Caudate nucleus (tissue), 63 donors: ENCODE measurements at places on chromosomes 4 and X.

- DNase-seq = no peak
Measured at GRCh38 chr4:84647312-84647884, 64.5 kb downstream of the CDS1 start.

- DNase-seq = no peak
Measured at GRCh38 chr4:13597604-13598003, 29.9 kb downstream of the BOD1L1 start.

DNA sequence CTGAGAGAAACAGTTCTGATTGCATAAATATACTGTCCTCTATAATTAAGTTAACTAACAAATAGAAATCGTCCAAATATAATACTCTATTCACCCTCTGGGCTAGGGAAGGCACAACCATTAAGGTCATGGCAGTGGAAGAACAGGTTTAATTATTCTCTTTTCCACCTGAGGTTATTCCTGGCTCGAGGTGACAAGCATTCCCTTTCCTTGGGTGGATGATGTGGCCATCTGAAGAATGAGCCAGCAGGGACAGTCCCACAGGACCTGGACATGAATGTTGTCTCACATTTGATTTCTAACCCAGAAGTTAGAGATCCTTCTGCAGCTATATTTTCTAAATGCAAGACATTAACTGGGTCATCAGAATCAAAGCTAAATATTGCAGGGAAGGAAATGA, 5.5 kb downstream of the IBSP start:
- DNase-seq = no peak

DNA sequence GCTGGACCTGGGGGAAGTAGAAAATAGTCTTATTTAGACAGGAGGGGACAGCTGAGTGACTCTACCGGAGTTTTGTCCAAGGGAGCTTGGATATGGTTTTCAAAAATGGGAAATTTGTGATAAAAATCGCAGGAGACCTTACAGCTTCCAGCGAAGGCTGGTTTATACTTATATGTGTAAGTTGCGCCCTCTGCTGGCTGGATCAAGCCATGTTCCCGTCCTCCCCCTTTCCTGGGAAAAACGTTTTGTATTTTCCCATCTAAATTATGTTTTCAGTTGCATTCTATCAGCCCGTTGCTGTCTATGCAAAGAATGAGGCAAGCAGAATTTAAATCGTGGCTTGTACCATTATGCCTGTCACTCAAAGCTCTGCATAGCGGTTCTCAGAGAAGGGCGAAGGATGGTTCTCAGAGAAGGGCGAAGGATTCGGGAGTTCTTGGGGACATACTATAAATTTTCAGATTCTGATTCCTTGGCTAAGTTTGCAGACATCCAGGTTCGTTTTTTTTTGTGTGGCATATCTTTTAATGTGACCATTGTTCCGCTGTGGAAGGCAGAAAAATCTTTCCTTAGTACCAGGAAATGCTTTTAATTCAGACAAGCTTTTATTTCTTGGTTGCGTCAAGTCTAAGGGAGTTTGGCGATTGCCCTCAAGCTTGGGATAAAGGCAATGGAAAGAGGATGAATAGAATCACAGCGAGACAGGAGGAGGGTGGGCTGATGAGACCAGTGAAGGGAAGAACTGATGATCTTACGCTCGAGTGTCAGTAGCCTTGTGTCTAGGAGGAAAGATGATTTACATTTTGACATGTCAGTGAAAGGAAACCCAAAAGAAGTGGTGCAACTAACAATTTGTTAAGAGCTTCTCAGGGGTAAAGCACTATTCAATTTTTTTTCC, 128.5 kb upstream of the ARX start:
- DNase-seq = peak; percentile 1

- DNase-seq = no peak
Measured at GRCh38 chr4:181933471-181933870, 309.7 kb upstream of the TENM3 start.

DNA sequence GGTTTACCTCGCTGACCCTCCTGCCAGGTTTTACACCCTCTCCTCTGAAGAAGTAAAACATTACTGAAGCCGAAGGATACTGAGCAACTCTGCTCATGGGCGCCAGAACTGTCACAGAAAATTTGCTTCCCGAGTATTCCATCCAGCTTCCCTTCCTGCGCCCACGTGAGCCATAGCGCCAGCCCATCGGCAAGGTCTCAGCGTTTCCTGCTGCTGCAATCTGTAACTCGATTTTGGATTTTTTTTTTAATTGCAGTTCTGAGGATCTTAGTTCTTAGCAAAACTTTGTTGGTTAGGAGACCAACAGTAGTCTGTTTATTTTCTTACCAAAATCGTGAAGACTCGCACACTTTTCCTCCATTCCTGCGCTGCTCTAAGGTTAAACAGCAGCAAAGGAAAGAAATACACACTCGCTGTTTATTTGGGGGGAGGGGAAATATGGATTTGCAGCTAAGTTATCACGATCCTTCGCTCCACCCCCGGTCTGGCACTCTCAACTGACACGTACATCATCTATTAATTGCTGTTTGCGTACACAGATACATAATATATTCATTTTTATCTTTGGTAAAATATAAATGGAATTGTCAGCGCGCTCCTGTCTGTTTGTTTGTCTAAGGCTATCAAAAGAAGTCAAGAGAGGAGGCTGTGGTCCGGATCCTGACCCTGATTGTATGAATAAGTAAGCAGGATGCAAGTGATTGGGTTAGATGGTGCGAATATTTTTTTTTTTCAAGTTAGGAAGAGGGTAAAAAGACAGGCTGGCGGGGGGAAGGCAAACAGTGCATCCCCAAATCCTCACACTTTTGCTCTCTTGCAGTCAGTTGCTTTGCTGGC, at the start of gene TLL1:
Gene TLL1, plus strand, starts transcription at position 777 of the 837 bp plus-strand sequence. CDS start 668 bp downstream, outside the sequence.
- peak; percentile 2 for DNase-seq

GRCh38 chr4:69066945-69067344, 29.3 kb upstream of the UGT2B7 start:
- DNase-seq = no peak

DNA sequence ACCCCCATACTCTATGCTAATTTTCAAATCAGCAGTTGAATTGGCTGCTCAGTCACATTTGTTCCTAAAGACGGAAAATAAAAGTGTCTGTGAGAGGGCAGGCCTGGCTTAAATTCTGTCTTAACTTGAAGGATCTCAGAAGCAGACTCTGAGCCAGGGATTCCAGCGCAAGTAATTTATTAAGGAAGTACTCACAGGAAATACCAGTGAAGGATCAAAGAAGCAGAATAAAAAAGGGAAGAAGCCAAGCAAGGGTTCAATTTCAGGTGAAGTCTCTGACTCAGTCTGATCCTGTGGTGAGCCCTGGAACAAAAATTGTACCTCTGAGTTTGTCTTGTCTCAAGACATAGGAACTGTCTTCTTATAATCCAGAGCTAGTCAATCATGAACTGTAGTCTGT, 52.2 kb downstream of the IL1RAPL1 start:
- DNase-seq = no peak

DNA sequence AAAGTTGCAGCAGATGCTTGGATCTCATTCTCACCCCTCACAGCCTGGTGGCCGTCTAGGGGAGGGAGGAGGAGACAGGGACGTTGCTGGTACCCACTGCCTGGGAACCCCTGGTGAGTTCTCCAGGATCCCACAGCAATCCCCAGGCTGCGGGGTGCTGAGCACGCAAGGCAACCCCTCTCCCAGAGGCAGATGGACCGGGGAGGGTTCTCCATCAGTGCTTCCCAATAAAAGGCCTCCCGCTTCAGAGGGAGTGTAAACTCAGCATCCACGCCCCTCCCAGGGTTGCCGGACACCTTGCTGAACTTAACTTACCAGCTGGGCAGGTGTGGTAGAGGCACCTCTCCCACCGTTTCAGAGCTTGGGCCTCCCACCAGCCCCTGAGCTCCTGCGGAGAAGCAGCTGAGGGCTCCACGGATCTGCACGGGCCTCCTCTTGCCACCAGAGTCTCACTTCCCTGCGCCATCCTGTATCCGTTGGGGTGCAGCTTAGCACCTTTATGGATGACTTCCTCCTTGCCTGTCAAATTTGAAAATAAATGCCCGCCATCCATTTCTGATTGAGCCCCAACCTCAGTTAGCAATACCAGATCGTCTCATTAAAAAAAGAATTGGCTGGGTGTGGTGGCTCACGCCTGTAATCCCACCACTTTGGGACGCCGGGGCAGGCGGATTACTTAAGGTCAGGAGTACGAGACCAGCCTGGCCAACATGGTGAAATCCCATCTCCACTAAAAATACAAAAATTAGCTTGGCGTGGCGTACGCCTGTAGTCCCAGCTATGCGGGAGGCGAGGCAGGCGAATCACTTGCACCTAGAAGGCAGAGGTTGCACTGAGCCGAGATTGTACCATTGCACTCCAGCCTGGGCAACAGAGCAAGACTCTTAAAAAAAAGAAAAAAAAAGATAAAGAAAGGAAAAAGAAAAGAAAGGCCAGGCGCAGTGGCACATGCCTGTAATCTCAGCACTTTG, 14.8 kb upstream of the TBC1D14 start:
- no peak for DNase-seq

GRCh38 chrX:68660746-68661145, 13.3 kb downstream of the STARD8 start:
- DNase-seq = no peak

GRCh38 chr4:121582296-121582695, 114.5 kb downstream of the ANXA5 start:
- DNase-seq = no peak

GRCh38 chrX:1743105-1743504, 128.2 kb downstream of the ASMT start:
- DNase-seq = no peak

DNA sequence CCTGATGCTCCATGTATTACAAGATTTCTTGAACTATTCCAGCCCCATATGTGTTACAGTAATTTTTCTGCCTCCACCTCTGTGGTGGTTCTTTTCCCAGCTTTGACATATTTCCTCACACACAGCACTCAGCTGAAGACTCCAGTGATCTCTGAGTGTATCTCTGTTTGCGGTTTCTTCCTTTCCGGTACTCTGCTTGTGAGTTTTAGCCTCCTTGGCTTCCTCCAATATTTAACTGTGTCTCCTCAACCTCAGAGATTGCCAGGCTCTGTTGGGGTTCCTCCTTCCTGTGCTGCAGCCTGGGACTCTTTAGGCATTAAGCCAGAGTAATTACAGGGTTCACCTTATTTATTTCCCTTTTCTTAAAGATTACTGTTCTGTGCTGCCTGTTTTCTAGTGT, 73.2 kb downstream of the NFKB1 start:
- DNase-seq = no peak

DNA sequence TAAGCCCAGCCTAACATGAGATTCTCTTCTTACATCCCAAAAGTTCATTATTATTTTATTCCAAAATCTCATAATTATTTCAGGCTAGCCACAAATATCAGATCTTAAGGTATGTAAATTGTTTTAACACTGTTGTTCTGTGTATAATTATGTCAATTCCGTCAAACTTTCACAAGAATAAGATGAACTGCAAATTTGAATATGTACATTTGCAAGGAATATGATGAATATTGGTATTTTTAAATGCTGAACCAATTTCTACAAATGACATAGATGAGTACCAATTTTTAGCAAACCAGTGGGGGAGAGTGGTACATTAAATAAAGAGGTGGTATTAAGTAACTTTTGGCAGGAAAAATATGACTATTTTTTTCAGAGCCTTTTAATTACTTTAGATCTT, 282.3 kb upstream of the MAD2L1 start:
- no peak for DNase-seq

DNA sequence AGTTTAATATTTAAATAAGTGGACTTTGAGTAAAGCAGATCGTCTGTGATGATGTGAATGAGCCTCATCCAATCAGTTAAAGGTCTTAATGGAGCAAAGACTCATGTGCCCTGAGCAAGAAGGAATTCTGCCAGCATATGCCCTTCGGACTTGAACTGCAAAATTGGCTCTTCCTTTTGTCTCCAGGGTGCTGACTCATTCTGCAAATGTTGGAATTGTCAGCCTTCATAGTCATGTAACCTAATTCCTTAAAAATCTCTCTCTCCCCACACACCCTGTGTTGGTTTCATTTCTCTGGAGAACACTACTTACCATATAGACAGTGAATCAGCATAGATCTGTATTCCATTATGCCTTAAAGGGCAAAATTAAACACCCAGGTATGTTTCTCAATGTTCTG, 609.8 kb upstream of the GALNTL6 start:
- DNase-seq = no peak

DNA sequence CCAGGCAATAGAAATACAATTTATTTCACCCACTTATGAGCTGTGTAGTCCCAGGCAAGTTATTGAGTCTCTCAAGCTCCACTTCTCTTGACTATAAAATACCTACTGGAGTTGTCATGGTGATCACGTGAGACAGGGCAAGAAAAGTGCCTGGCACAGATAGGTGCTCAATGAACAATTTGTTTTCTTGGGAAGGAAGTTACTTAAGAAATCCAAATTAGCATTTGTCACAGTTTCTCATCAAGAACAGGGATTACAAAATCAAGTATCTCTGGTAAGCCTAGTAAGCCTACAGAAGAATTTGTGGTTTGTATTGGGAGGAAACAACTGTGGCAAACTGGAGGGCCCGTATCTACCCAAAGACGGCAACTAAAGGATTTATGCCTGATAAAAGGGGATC, 37.5 kb upstream of the RASGEF1B start:
- no peak for DNase-seq

GRCh38 chrX:46637938-46638337, 64.4 kb downstream of the CHST7 start:
- DNase-seq = no peak

GRCh38 chr4:168574581-168575295, 77.9 kb downstream of the PALLD start:
- no peak for DNase-seq

GRCh38 chr4:72779241-72779640, 210.2 kb upstream of the ADAMTS3 start:
- no peak for DNase-seq

GRCh38 chr4:14196131-14196530, 568.6 kb upstream of the BOD1L1 start:
- peak; percentile 1 for DNase-seq

DNA sequence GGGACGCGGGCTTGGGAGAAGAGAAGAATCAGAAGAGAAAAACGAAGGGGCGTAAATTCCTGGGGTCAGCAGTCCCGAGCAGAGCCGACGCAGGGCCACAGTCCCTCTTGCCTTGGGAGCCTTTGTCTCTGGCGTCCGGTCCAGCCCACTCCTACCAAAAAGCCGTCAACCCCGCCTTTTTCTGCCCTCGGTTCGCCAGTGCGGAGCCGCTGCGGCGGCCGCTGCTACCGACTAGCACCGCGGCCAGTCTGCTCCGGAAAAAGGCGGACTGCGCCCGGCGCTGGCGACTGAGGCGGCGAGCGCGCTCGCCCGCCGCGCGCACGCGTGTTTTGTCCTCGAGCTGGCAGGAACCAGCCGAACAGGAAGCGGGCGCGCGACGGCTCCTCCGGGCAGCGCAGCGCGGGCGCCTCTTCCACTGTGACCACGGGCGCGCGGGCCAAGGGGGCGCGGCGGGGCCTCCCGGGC, 502 bp downstream of the HNRNPDL start:
- DNase-seq = no peak

GRCh38 chrX:3263681-3264126, 82.7 kb downstream of the MXRA5 start:
- no peak for DNase-seq
